Inflammatory macrophage treated with lipopolysaccharide for 4 hours (primary cell): ENCODE measurements at places on chromosomes 5 and 9.

GRCh38 chr9:34332076-34332964, 3.0 kb downstream of the NUDT2 start:
- DNase-seq: peak; percentile 42

- DNase-seq: peak; percentile 61
Observed at GRCh38 chr5:152505442-152506042, 100.5 kb upstream of the NMUR2 start.

DNA sequence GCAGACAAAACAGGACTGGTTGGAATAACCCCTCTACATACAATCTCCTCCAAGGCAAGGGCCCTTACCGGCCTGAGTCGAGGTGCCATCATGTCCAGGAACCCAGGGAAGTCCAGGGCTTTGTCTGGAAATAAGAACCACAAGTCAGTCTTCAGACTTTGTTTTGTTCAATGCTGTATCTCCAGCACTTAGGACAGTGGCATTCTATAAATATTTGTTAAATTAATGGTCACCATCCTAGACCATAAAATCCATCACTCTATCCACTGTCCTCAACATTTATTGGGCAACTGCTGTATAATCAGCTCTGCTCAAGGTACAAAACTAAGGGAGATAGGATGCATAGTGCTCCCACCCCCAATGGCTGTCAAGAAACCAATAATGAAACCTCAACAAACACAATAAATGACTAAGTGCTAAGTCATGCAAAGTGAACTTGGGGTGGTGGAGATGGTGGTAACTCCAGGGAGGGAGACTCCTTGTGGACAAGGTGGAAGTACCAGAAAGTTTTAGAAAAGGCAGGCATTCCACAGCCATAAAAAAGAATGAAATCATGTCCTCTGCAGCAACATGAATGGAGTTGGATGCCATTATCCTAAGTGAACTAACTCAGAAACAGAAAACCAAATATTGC, 5.0 kb downstream of the RELL2 start:
- DNase-seq: peak; percentile 41

DNA sequence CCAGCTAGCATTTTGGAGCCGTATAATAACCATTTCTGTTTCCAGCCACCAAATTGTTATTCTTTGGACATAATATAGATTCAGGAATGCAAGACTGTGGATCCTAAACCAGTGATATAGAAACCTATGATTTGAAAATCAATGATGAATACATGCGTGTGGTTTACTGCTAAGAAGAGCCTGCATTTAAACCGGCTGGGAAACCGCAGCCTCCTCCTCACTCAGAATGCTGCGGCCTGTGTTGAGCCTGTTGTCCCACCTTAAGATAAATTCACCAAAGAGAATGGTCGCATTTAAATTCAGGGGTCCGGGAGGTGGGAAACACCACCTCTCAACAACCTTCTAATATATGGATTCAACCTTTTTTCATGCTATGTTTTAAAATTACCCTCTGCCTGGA, 148.0 kb downstream of the MEF2C start:
- DNase-seq: no peak

- DNase-seq: no peak
Observed at GRCh38 chr9:123586275-123586674, 230.3 kb downstream of the CRB2 start.

GRCh38 chr9:77947651-77948050, 84.0 kb downstream of the GNAQ start:
- DNase-seq: no peak

DNA sequence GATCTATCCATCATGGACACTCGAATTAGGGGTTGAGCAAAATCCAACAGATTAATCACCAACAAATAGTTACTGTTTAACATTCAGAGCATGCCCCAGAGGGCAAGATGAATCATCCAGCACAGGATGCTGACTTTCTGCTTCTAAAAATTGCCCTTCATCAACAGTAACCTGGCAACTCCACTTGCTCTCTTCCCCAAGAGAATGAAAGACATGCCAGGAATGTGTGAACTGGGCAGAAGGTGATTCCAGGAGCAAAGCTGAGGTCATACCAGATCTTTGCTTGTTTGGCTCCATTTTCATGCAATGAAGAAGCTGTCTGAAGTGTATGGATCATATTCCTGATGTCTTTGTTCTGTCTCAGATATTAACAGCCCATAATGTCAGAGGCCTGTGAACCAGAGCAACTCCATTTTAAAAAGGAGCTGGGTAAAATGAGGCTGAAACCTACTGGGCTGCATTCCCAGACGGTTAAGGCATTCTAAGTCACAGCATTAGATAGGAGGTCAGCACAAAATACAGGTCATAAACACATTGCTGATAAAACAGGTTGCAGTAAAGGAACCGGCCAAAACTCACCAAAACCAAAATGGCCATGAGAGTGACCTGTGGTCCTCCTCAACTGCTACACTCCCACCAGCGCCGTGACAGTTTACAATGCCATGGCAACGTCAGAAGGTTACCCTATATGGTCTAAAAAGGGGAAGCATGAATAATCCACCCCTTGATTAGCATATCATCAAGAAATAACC, 2.5 kb upstream of the ZNF367 start:
- peak; percentile 59 for DNase-seq

DNA sequence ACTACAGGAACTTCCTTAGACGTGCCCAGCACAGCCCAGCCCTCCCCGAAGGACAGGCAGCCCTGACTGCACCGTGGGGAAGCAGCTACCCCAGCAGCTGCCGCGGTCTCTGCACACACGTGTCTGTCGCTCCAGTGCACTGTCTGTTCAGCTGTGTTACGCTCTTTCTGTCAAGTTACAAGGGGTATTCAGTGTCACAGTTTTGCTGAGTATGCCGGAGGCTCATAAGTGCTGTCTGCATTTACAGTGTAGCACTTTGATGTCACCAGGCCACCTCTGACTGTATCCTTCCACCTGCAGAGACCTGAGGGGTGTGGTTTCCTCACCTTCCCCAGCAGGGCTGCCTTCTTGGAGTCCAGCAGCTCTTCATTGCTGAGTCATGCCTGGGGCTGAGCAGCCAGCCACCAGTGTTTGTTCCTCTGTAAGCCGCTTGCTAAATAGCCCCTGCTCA, 126.8 kb downstream of the EHMT1 start:
- DNase-seq: no peak

DNA sequence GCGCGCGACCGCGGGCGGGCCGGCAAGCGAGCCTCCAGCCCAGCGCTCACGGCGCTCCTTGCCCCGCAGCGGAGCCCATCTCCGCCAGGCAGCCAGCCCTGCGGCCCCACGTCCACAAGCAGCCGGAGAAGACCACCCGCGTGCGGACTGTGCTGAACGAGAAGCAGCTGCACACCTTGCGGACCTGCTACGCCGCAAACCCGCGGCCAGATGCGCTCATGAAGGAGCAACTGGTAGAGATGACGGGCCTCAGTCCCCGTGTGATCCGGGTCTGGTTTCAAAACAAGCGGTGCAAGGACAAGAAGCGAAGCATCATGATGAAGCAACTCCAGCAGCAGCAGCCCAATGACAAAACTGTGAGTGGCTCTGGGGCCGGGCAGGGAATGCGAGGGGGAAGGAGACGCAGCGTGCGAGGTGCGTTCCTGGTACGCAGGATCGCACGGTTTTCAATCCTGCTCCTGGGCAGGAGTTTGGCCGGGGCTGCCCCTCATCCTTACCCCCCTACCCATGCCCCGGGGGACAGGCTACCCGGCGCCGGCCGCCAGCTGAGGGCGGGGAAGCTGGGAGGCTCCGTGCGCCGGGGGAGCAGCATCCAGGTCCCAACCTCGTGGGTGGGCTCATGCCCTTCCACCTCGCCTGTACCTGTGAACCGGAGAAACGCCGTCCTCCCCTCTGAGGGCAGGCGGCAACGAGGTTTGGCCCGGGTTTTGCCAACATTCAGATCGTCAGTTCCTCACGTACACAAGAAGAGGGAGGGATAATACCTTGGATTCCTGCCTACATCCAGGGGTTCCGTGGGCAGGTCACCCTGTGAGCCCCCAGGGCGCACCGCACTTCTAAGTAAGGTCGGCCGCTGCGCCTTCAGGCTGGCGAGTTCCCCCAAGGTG, 6.6 kb downstream of the ISL1 start:
- DNase-seq: no peak

- peak; percentile 91 for DNase-seq
Observed at GRCh38 chr5:96146675-96147074, 185.0 kb upstream of the ELL2 start.

DNA sequence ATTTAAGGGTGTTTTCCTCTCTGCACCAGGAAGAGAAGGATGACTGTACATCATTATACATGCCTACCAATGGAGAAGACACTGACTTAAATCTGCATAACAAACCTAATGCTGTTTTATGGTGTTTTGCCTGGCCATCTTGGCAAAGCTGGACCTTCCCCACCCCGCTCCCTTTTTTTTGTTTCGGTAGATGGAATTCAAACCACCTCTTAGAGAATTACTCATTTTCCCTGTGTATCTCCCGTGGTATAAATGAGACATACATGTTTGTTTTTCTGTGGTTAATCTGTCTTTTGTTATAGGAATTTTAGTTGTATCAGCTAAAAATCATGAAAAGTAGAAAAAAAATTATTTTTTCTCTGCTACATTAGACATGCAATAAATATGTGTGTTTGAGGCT, 28.8 kb downstream of the IL12B start:
- DNase-seq: no peak

DNA sequence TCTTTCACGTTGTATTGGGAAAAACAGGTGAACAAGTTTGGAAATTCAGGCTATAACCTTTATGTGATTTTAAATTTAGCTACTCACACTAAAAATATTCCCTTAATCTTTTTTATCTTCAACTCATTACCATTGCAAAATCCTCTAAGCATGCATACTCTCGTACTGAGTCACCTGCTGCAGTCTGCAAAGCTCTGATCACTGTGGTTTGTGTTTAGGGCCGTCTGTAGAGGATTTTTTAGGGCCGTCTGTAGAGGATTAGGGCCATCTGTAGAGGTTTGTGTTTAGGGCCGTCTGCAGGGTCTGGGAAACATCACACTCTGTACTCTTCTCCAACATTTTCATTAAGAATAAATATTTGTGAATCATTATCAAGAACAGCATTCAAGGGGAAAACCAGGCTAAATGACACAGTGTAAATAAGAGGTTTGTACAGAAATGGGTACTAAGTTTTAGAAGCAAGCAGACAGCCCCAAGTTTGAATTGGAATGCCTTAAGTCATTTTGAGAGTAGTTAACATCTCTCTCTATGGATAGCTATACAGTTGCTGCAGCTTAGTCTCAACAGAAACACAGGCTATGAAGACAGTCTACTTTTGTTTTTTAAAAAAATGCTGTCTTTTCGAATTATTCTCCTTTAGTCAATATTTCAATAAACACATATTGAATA, 155.0 kb upstream of the TSLP start:
- DNase-seq: no peak

GRCh38 chr5:154756009-154756867, 1.1 kb downstream of the LARP1 start:
- DNase-seq: peak; percentile 42

GRCh38 chr5:1380011-1380817, 35.3 kb upstream of the CLPTM1L start:
- peak; percentile 15 for DNase-seq

DNA sequence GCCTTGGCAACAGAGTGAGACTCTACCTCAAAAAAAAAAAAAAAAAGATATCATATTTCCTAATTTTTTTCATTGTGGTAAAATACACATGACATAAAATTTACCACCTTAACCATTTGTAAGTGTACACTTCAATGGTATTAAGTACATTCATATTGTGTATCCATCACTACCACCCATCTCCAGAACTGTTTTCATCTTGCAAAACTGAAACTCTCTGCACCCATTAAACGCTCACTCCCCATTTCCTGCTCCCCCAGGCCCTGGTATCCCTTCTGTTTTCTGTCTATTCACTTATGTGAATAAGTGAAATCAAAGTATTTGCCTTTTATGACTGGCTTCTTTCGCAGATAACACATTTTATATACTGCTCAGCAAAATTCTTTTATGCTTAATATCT, 12.8 kb downstream of the LRRC8A start:
- DNase-seq: no peak

- peak; percentile 53 for DNase-seq
Observed at GRCh38 chr5:143182901-143183820, 220.3 kb downstream of the NR3C1 start.

DNA sequence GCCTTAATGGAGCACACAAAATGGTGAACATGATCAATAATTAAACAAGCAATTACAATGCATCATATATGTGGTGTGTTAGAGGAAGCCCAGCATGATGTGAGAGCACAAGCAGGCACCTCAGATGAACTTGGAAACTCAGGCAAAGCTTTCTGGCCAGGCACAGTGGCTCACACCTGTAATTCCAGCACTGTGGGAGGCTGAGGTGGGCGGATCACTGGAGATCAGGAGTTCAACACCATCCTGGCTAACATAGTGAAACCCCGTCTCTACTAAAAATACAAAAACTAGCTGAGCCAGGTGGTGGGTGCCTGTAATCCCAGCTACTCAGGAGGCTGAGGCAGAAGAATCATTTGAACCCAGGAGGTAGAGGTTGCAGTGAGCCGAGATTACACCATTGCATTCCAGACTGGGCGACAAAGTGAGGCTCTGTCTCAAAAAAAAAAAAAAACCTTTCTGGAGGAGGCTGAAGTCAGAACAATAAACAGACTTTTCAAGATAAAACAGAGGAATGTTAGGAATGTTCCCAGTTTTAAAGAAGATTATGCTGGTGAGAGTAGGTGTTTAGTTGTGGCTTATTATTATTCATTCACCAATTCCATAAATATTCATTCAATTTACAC, 159.4 kb downstream of the CEMIP2 start:
- no peak for DNase-seq

- DNase-seq: peak; percentile 99
Observed at GRCh38 chr5:83306572-83307241, 164.8 kb upstream of the VCAN start.

DNA sequence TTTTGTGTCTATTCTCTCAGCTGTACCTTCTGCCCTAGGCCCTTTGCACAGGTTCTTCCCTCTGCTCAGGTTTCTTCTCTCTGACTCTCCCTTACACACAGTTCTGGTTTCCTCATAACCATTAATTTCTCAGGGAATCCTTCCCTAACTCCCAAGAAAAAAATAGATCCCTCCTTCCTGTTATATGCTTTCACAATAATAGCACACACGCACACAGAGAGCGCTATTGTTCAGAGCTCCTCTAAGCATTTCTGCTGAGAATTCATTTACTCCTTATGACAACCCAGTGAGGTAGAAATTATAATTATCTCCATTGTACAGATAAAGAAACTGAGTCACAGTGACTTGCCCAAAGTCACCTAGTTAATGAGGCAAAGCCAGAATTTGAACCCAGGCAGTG, 1.7 kb upstream of the TCOF1 start:
- no peak for DNase-seq

- peak; percentile 74 for DNase-seq
Observed at GRCh38 chr5:59596586-59597350, 296.8 kb downstream of the PDE4D start.

- no peak for DNase-seq
Observed at GRCh38 chr9:106110483-106110882, 416.1 kb downstream of the TMEM38B start.

GRCh38 chr5:55096182-55096581, 6.3 kb upstream of the GZMA start:
- DNase-seq: no peak
